ENCODE measurements at places on chromosomes 5 and 9.

DNA sequence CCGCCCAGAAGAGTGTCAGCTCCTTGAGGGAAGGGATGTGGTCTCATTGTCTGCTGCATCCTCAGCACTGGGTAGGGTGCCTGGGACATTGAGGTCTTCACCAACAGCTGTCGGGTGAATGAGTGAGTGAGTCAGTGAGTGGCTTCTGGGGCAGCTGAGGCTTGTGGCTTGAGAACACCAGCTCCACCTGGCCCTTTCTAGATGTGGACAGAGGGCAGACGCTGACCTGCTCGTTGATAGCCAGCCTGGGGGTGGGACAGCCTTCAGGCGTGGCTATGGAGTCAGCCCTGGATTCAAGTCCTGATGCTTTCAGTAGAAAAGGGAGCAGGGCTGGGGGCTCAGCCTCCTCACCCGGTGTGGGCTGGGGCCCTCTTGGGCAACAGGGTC, 215.1 kb downstream of the C9orf50 start:
- DNase-seq = no peak

DNA sequence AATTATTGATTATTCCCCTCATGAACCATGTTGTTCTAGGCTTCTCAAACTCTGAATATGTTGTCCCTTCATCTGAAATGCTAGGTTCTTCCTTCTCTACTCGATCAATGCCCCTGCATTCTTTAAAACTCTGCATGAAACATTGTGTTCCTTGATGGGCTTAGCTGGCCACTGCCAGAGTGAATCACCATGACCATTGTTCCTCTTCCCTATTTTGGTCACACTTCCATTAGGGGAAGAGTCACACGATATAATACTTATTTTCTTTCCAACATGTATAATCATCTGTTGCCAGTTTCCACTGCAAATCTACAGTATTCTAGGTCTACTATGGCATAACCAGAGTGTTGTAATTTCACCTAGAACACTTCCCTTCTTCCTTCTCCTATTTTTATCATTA, 247.9 kb downstream of the TRPM3 start:
- DNase-seq = no peak

GRCh38 chr5:122501089-122501435, 189.0 kb downstream of the SNCAIP start:
- DNase-seq = no peak

- DNase-seq = no peak
These were observed 20.9 kb upstream of the ZBTB43 start for GRCh38 chr9:126783949-126784348.

DNA sequence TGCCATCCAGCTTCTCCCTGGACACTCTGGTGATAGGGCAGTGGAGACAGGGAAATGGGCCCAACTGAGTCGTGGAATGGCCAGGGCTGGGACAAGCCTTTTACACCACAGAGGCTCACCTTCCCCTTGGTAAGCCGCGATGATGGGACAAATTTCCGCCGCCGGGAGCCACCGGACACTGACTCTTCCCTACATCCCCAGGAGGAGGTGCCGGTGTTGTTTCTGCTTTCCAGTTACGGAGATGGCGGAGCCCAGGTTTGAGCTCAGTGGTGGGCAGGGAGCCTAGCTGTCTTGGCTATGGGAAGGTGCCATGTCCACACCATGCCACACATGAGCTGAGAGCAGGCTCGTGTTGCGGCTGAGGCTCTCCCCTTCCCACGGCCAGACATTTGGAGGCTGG, 19.9 kb upstream of the WNK2 start:
- no peak for DNase-seq

DNA sequence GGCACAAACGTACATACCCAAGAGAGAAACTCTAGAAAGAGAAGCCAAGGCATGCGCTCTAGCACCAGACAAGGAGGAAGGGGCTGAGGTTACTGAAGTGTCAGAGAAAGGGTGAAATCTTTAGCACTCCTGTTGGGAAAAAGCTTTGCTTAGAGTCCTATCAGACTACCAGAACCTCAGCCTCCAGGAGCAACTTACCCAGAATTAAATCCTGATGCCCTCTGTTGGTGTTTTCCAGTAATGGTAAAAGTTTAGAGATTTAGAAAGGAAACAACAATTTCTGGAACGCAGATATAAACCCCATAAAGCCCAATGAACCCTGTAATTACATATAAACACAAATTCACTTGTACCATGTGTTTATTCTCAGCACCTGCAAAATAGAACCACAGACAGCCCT, 33.2 kb upstream of the ASTN2 start:
- no peak for DNase-seq

DNA sequence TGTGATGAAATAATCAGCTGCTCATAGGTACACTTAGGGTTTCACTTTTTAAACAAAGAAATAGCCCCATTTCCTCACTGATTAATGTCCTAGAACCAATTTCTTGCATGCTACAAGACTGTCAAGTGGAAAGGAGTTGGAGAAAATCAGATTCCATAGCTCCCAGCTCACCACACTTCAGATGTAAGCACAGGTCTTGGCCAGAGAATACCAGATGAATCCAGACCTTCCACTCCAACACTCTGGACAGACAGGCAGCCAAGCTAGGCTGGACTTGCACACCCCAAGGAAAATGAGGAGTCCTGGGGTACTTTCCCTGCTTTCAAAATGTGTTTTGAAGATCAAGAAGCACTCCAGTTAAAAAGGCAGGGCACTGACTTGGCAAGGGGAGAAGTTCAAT, 68.5 kb downstream of the KLHL3 start:
- no peak for DNase-seq

DNA sequence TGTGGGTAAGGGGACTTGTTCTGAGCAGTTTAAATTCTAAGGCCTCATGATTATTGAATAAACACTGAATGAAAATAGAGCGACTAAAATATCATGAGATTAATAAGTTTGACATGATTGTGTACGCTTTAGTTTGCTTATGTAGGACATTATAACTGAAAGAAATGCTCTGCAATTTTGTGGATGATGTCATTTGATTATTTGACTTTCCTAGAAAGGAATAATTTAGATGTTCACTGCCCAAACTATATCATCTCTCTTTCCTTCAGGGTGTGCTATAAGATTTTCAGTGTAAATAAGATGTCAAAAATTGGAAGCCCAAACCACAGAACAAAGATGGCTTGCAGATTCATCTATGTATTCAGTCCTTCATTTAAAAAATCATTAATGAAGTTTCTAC, 115.7 kb upstream of the MTAP start:
- DNase-seq = no peak

DNA sequence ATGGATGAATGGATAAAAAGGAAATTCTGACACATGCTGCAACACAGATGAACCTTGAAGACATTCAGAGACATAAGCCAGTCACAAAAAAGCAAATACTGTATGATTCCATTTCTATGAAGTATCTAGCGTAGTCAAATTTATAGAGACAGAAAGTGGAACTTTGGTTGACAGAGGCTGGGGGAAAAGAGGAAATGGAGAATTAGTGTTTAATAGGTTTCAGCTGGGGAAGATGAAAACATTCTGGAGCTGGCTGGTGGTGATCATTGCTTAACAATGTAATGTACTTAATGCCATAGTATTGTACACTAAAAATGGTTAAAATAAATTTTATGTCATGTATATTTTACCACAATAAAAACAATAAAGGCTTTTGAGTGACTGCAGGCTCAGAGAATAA, 24.2 kb downstream of the PPIC start:
- no peak for DNase-seq

GRCh38 chr5:55030676-55031369, 6.8 kb downstream of the GZMK start:
- no peak for DNase-seq

GRCh38 chr5:42557689-42558088, 134.4 kb downstream of the GHR start:
- DNase-seq = no peak

DNA sequence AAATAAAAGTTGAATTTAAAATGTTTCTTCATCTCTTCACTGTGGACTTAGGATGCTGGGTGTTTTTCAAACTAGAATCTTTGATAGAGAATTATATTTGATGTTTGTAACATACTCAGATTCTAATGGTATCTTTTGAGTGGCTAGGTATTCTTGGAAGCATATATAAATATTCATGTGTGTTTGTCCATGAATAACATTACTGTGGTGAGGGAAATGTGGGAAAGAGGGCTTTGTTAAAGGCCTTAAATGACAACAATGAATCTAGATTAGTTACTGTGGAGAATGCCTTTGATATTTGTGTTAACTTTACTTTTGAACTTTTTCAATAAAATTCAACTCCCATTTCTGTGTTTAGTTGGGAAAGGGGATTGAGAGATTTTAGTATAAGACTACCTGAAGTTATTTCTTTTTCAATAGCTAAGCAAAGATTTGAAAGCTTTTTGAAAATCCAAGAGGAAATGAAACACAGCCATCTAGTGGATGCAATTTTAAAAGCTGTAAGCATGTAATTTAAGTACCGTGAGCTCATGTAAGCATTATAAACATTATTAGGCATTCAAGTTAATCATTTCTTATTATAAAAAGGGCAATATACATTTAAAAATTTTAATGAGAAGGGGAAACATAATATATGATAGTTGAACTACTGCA, 69.6 kb downstream of the CCDC171 start:
- DNase-seq = no peak

DNA sequence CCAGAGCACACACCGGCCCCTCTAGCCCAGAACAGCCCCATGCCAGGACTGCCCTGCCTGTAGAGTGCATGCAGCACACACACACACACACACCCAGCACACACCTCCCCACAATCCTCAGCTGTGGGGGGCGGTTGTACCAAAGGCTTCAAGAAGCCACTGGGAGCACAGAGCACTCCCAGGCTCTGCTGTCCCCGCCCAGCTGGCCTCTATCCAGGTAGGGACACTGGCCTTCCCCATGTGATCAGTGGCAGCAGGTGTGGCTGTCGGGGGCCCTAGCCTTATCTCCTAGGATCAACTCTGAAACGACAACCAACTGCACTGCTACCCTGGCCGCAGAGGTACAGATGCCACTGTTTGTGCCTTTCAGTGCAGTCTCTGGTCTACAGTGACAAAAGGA, 2.0 kb downstream of the ANAPC2 start:
- DNase-seq = no peak

- DNase-seq = no peak
These were observed 5.8 kb upstream of the SNAPC3 start for GRCh38 chr9:15416880-15417279.

- DNase-seq = no peak
These were observed 35.3 kb downstream of the PRDM6 start for GRCh38 chr5:123124126-123124858.

GRCh38 chr9:118419676-118420075, 715.5 kb downstream of the TLR4 start:
- DNase-seq = no peak

- DNase-seq = no peak
These were observed 180.0 kb downstream of the KIF4B start for GRCh38 chr5:155193483-155194107.

DNA sequence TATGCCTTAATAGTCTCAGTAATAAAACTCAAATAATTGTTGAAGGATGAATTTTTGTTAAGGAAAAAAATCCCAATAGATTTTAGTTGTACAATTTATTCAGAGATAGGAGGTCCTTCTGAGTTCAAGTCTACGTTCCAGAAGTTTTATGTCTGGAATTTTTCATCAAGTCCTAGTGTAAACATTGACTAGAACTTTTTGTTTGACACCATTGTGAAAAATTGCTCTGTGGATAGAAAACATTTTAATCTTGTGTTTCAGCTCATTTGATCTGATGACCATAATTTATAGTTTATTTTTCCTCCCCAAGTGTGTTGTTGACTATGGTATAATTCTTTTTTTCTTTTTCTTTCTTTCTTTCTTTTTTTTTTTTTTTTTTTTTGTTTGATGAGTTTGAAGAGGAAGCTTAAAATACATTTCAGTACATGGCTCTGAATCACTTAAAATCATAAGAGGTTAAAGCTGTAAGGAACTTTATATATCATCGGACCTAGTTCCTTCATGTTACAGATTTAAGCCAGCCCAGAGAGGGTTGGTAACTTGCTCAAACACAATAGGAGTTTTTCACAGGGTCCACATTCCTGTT, 20.7 kb downstream of the ITGA1 start:
- DNase-seq = no peak

DNA sequence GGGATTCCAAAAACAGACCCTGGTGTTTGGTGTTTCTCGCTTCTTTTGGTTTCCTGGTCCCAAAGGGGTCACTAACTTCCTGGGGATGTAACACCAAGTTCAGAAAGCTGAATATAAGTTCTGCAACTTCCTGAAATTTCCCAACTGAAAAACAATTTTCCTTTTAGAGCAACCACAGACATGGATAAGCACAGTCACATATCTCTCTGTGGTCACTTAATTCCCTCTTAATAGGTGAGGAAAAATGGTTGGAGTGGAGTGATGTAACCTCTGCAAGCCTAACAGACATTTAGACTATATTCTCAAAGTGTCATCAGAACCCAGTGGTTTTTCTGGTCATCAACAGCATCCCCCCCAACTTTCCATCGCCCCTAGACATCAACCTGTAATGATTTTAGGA, 135.3 kb downstream of the PRELID2 start:
- DNase-seq = no peak

- no peak for DNase-seq
These were observed 105.1 kb downstream of the DEPDC1B start for GRCh38 chr5:60594715-60595477.

GRCh38 chr9:130246126-130246525, 19.4 kb upstream of the HMCN2 start:
- no peak for DNase-seq

DNA sequence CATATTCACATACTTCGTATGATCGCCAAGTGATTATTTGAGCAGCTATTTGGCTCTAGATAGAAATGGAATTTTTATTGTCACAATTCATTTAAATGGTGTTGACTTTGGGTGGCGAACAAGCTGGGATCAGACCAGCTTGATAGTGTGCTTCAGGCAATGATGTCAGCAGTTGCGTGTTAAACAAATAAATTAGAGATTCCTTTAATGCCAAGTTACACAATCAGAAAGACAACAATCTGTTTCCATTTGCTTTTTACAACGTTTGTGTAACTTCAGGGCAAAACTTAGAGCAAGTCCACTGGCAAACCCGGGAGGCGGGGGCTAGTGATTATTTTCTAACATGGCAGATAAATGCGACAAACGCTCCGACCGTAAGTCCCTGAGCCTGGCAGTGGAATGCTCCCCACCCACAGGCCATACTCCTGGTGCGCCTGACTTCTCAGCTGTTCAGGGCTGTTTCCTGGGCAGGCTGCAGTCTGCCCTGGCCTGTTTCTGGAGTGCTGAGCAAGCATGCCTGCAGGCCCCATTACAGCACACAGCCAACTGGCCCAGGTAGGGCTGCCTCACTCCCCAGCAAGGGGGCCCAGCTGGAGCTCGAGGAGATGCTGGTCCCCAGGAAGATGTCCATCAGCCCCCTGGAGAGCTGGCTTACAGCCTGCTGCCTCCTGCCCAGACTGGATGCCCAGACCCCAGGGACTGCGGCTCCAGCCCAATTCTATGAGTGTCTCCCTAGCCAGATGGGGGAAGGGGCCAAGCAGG, 88.7 kb downstream of the BASP1 start:
- no peak for DNase-seq

GRCh38 chr9:90044710-90045151, 439.9 kb downstream of the GADD45G start:
- DNase-seq = no peak

DNA sequence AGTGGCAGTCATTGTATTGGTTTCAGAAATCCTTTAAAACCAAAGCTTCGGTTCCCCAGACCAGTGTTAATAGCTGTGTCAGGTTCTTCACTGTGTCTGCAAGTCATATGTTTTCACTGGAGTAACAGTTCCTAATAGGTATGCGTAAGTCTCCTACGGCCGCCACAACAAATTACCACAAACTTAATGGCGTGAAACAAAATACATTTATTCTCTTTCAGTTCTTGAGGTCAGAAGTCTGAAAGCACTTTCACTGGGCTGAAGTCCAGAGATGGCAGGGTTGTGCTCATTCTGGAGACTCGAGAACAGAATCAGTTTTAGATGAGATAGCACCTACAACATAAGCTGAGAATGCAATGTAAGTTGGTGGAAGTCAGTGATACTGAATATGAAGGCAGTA, 556.2 kb downstream of the TLE4 start:
- no peak for DNase-seq
